Upper lobe of left lung (tissue), 6 donors: ENCODE measurements at places on chromosomes 16 and 17. TPM values are rescaled to one million over a fixed set of nuclear protein-coding genes. Genes with fewer than 3 reads are reported as not detected.

The KRTAP9-2 gene
- not detected for total RNA-seq

The ADORA2B gene
- 4.2 TPM for total RNA-seq

DNA sequence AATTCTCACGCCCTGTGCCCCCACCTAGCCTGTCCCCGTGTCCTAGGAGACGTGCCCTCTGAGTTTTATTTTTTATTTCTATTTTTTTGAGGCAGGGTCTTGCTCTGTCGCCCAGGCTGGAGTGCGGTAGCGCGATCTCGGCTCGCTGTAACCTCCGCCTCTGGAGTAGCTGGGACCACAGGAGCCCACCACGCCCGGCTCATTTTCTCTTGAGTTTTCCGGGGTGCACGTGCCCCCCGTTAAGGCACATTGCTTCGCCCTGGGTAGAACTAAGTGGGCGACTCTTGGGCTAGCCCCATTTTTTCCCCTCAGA is 655 bp upstream of the KLHDC4 start:
- peak; percentile 41 for DNase-seq

The OR1D2 gene
- total RNA-seq = not detected

DNA sequence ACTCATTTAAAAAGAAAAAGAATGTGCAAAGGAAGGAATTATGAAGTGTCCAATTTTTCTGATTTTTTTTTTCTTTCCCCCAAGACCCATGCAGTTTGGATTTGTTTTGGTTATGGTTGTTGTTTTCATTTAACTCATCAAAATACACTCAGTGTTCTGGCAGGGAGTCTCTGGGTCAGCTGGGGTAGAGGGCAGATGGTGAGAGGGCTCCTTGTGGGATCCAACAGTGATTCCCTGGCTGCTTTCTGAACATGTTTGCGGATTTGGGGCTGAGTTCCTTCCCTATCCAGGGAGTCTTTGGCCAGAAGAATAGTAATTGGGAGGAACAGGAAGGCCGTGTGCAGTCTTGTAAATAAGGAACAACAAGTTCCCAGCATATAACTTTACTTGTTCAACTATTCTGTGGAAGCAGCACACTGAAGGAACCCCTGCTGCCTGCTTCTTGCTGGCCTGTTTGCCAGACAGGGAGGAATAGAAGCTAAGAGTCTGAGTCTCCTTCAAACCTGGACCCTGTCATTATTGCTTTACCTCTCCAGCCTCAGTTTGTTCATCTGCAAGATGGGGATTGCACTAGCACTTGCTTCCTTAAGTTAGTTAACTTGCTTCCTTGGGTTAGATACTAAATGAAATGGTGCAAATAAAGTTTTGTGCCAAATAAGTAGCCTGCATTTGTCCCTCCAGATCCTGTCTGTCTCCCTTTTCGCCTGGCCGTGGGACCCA is 32.1 kb downstream of the C17orf67 start:
- DNase-seq = no peak

The SPAG5 gene
- 34.6 TPM for total RNA-seq

The TBC1D3G gene
- total RNA-seq = not detected

DNA sequence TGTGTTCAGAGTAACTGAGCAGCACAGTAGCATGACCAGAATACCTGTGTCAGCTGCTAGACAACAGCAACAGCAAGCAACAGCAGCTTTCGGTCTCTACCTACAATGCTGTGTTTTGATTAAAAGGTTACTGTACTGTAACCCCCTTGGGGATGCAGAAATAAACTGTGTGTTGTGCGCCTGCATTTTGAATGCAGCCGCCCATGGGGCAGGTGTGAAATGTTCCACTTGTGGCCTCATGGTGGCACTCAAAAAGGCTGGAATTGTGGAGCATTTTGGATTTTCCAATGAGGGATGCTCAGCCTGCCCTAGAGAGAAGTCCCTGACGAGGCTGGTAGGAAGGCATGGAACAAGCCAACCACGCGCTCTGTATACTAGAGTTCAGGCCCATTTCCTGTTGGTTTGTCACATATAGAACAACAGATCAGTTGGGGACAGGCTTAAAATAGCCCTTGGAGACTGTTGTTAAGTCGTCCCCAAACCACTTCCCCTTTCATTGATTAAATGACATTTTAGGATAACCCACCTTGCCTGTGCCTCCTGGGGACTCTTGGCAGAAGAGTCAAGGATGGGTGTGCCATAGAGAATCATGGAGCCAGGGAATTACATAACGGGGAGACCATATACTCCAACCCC is 27.1 kb downstream of the SCPEP1 start:
- DNase-seq = no peak

DNA sequence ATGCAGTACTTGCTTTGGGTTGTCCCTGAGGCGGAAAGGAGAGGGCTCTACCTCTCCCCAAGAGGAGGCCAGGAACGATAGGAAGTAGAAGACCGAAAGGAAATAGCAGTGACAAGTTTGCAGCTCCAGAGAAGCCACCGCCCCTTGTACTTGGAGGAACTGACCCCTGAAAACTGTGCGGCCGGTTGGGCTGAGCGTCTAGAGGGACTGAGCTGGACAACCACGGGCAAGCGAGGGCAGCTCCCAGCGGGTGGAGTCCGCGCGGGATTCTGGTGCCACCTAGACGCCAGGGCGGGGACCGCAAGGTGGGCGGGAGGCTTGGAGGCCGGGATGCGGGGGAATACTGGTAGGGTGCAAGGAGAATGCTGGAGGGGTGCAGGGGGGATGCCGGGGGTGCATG is 1.3 kb upstream of the SLC6A4 start:
- peak; percentile 67 for DNase-seq

The CD300LG gene
- total RNA-seq = 1.5 TPM

GRCh38 chr16:86499889-86500707 is 10.2 kb upstream of the FOXF1 start:
- no peak for DNase-seq

- no peak for DNase-seq
These were observed 297.1 kb upstream of the KIF2B start for GRCh38 chr17:53525590-53525989.

DNA sequence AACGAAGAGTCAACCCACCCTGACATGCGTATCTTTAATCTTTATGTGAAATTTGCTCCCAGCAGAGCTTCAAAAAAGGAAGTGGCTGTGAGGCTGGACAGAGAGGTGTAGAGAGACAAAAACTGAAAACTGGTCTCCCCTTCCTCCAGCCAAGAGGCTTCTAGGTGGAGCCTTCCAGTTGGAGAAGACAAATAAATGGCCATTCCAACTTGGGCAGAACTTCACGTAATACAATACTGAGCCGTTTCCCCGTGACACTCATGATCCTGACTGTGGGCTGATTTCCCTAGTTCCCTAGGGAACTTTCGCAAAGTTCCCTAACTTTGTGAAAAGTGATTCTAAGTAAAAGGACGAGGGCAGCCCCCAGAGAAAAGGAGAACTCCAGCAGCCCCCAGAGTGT is 78.8 kb downstream of the ZFHX3 start:
- no peak for DNase-seq

- no peak for DNase-seq
These were observed 4.6 kb upstream of the NACA2 start for GRCh38 chr17:61595418-61596186.

The KRTAP1-5 gene
- total RNA-seq = not detected

GRCh38 chr17:4610162-4610561 is 25.8 kb downstream of the SMTNL2 start:
- peak; percentile 40 for DNase-seq

The KRT24 gene
- total RNA-seq = not detected

DNA sequence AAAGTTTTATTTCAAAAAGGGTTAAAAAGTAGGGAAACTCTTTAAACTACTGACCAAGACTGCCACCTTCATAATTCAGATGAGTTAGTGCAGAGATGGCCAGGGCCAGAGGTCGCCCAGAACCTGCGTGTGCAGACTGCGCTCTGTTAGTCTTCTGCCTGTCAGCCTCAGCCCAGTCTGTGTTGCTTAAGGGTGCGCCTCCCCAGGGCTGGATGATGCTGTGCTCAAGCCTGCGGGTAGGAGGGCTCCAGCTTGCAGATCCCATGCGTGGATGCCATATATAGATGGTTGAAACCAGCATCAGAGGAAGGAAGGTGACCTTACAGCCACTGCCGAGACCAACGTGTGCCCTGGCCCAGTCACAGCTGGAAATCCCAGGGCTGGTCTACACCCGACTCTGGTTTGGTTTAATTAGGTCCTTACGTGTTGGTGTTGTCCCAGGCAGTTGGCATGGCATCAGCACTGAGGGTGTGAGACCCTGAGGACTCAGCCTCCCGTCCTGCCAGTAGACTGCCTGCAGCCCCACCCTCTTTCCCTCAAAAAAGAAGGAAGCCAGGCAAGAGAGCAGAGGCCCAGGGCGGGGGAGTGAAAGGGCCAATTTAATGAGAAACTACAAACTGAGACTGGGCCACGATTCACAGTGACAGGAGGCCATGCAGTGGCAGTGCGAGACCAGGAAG is 27.7 kb downstream of the CDIP1 start:
- DNase-seq = no peak

- no peak for DNase-seq
These were observed 67.8 kb upstream of the SOX9 start for GRCh38 chr17:72053036-72053435.

DNA sequence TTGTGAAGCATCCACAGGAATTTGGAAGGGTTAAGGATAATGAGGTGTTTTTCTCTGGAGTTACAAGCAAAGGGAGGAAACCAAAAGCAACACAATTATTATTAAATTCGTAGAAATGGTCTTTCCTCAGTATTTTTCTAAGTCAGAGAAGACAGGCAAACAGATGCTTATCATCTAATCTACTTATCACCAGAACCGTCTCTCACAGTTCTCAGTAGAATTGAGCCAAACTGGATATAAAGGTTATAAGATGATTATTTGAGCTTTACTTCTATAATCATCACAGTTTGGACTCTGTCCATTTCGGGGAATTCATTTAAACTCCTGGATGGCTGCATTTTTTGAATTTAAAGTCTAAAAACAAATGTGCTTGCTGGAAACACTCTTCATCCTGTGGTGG is 245.0 kb downstream of the KCNJ2 start:
- DNase-seq = no peak

The MED9 gene
- 31.4 TPM for total RNA-seq

The NPIPB13 gene
- total RNA-seq = 18.9 TPM

The KRTAP2-2 gene
- not detected for total RNA-seq

- DNase-seq = no peak
These were observed 1.7 kb downstream of the RPRML start for GRCh38 chr17:46977348-46977747.

- no peak for DNase-seq
These were observed 28.2 kb downstream of the AXIN2 start for GRCh38 chr17:65533056-65533745.

The DYNLL2 gene
- total RNA-seq = 31.4 TPM

DNA sequence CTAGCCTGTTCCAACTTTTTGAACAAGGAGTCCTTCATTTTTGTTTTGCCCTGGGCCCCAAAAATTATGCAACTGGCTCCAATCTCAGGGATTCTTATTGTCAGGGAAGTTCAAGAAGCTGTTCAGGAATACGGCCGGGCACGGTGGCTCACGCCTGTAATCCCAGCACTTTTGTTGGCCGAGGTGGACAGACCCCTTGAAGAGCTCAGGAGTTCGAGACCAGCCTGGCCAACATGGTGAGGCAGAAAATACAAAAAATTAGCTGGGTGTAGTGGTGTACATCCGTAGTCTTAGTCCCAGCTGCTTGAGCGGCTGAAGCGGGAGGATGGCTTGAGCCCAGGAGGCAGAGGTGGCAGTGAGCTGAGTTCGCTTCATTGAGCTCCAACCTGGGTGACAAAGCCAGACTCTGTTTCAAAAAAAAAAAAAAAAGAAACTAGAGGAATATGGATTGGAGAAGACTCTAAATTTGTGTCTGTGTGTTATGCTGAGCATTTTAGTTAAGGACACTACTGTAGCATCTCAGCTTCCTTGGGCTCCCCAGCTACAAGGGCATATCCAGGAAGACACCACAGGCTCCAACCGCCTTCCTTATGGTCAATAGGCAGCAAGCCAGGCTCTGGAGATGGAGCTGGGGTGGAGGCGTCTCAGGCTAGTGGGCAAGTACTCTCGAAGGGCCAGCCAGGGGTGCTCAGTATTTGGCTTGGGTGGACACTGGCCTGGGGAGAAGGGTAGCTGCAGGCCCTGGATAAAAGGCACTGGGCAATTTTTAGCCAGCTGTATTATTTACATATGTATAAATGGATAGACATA is 56.8 kb upstream of the CREBBP start:
- DNase-seq = no peak

DNA sequence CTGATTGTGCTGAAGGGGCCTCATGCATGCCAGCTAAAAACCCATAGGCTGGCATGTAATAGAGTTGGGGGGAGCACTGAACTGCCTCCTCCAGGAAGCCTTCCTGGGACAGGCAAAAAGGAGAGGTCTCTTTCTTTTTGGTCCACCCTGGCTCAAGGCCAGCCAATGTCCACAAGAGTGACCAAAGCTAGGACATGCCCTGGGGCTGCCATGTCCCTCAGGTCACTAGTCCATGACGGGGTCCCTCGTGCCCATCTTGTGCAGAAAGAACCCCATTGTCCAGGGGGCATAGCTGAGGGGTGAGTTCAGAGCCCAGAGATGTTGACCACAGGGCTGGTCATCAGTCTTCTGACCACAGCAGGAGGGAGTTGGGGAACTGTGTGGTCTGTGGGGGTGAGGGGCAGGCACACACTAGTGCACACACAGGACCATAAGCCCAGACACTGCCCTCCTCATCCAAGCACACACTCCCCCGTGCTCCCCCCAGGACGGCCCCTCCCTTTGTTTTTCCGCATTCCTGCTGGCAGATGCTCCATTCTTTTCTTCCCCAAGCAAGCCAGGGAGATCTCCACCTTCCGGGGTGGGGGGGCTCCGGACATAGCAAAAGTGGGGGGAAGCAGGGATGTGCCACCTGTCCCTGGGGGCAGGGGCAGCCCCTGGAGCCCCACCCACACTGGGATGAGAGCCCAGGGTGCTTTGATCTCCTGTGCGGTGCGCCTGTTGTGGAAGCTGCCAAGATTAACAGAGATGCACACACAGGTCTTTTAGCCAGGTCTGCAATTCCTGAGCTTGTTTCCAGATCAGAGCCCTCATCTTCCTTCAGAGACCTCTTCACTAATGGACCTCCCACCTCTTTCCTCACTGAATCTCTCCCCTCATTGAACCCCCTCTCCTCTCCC is 25.2 kb upstream of the PHB1 start:
- DNase-seq = no peak

GRCh38 chr17:79412886-79413390 is 197.9 kb downstream of the RBFOX3 start:
- DNase-seq = no peak
